Stimulated activated CD4-positive, alpha-beta T cell treated with anti-CD3 and anti-CD28 coated beads, TNF-alpha, amount 100 ng/mL, for 48 hours (primary cell): ENCODE measurements at places on chromosomes 16 and 17.

GRCh38 chr17:42402117-42402516, 13.9 kb upstream of the STAT3 start:
- no peak for DNase-seq

DNA sequence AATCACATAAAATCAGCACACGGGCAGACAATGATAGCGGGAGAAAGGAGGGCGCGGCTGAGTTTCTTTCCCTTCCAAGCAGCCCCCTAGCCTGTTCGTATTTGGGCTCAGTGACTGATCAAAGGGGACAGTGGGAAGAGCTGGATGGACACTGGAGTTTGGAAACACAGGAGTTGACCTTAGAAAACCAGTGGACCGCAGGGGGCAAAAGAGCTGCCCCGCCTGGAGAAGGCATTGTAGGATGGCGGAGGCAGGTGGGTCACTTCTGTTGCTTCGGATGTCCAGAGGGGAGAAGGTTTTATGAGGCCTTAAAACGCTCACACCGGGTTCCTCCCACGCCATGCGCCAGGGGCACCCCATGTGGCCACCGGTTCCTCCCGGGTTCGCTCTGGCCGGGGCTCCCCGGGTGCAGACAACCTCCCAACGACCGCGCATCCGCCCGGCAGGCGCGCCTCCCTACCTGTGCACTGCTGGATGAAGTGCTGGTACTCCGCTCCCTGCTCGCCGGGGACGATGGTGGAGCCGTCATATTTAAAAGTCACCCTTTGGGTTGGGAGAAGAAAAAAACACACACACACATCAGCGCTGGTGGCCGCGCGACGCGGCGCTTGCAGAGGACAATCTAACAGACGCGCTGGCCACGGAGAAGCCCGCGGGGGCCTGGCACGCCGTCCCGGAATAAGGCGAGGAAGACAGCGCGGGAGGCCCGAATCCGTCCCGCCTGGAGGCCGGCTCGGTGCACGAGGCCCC, 662 bp downstream of the COTL1 start:
- no peak for DNase-seq

DNA sequence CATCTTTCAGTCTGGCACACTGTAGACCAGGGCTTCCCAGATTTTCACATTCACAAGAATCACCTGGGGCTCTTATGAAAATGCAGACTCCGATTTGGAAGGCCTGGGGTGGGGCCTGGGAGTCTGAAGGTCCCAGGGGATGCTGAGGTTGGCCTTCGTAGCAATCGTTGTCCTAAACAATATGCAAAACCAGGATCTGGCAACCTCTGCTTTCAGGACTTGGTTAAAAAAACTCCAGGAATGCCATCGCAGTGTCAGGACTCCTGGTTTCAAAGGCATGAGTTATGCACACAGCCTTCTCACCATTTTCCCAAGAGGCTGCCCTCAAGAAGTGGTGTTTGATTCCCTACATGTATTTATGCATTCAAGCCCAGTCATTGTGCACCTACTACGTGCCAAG, 6.7 kb downstream of the CLEC19A start:
- DNase-seq: no peak

GRCh38 chr17:52136166-52136565, 22.3 kb downstream of the CA10 start:
- no peak for DNase-seq

GRCh38 chr17:864315-864714, 82.2 kb downstream of the MRM3 start:
- no peak for DNase-seq

GRCh38 chr16:680967-681745, 946 bp downstream of the STUB1 start:
- DNase-seq: no peak

GRCh38 chr16:89219365-89219764, 1.9 kb downstream of the ZNF778 start:
- DNase-seq: no peak

- no peak for DNase-seq
Measured at GRCh38 chr17:50875074-50875473, 8.9 kb upstream of the TOB1 start.

- no peak for DNase-seq
Measured at GRCh38 chr16:52611817-52612673, 65.1 kb upstream of the TOX3 start.

DNA sequence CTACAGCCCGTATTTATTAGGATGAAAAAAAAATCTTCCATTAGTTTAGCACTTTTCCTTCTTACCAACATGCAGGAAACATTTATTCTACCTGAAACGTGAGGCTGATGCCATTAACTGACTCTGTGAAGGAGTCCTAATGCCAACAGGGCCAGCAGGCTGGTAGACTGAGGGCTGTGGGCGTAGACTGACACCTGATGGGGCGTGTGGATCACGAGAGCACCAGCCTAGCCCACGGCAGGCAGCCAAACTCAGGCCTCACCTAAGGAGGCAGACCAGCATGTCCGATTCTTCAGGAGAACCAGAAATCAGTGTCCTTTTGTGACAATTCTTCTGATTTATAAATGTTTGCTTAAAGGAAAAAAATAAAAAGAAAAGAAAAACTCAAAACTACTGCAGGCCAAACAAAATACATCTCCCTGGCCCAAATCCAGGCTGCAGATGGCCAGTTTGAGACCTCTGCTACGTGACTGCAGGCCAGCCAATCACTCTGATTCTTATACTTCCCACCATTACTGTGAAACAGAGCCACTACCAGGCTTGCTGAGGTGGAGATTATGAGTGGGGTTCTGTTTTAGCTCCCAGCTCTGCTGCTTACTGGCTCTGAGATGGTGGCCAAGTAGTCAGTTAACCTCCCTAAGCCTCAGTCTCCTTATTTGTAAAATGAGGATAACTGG, 66.5 kb downstream of the GNAO1 start:
- DNase-seq: no peak

DNA sequence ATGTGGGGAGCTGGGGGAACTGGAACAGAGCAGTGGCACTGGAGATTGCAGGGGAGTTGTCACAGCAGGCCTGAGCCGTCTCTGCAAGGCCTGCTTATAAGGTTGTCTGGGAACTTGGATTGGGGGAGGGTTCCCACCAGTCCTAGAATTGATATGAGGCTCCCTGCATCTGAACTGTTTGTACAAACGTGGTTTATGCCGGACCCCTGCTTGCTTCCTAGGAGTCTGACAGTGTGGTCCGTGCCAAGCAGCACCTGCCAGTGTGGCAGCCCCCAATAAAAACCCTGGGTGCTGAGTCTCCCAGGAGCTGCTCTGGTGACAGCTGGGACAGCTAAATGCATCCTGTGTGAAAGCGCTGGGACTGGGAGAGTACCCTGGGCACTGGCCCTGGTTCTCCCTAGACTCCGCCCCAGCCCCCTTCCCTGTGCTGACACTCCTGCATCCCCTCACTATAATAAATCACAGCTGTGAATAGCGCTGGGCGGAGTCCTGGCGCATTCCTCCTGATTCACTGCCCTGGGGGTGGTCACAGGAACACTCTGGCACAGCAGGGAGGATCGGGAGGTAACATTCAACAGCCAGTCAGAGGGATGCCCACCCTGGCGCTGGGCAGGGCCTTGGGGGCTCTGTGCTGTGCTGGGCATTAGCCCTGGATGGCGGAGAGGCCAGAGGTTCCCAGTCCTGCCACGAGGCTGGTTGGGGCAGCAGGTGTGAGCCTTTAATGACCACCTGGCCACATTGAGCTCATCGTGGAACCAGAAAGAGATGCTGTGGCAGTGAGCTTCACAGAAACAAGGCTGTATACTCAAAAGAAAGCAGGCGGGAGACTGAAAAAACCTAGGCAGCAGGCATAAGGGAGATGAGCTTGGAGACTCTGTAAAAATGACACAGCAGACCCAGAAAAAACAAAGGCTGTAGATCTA, 45.6 kb downstream of the RMI2 start:
- no peak for DNase-seq

- DNase-seq: no peak
Measured at GRCh38 chr16:81583893-81584631, 139.5 kb downstream of the CMIP start.

DNA sequence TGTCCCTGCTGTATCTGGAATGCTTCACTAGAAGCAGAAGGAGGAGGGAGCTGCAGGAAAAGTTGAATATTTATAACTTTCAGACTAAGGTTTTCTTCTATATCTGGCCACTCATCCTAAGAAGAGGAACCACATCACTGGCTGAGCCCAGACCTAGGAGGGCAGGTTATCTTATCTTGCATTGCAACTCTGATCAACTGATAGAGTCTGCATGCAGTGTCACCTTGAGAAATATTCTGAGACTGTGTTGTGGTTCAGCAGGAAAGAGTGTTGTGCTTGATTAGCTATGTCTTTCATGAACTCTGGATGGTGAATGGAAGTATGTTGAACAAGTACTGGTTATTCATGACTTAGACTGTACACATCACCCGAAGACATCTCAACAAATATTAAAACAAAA, 460.0 kb downstream of the TOX3 start:
- DNase-seq: no peak

- no peak for DNase-seq
Measured at GRCh38 chr17:80832266-80832676, 159.4 kb upstream of the CHMP6 start.
